ENCODE measurements at places on chromosomes 16 and 17.

- DNase-seq, result no peak
Observed at GRCh38 chr16:68563631-68564381, 24.7 kb downstream of the ZFP90 start.

- no peak for DNase-seq
Observed at GRCh38 chr16:1441391-1441829, 2.9 kb downstream of the CCDC154 start.

DNA sequence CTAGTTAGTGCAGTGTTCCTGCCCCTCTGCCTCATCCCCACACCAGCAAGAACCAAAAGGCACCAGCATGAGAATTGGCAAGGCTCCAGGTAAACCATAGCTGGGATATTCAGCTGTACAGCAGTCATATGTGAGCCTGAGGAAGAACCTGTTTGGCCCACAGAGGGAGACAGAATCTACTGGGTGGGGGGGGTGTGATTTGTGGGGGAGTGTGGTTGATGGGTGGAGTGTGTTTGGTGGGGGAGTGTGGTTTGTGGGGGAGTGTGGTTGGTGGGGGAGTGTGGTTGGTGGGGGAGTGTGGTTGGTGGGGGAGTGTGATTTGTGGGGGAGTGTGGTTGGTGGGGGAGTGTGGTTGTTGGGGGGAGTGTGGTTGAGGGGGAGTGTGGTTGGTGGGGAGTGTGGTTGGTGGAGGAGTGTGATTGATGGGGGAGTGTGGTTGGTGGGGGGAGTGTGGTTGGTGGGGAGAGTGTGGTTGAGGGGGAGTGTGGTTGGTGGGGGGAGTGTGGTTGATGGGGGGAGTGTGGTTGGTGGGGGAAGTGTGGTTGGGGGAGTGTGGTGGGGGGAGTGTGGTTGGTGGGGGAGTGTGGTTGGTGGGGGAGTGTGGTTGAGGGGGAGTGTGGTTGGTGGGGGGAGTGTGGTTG, 19.5 kb downstream of the MINK1 start:
- no peak for DNase-seq

GRCh38 chr16:79950932-79951719, 350.6 kb upstream of the MAF start:
- no peak for DNase-seq

- DNase-seq, result no peak
Observed at GRCh38 chr16:75023009-75023408, 24.2 kb downstream of the ZNRF1 start.
